ENCODE measurements at places on chromosomes 7 and 10. TPM values are rescaled to one million over a fixed set of nuclear protein-coding genes. Genes with fewer than 3 reads are reported as not detected.

The C10orf53 gene
- total RNA-seq: not detected

The TMEM229A gene
- total RNA-seq: not detected

The FOXP2 gene
- not detected for total RNA-seq

- no peak for DNase-seq
Observed at GRCh38 chr7:42407021-42407710, 170.2 kb upstream of the GLI3 start.

DNA sequence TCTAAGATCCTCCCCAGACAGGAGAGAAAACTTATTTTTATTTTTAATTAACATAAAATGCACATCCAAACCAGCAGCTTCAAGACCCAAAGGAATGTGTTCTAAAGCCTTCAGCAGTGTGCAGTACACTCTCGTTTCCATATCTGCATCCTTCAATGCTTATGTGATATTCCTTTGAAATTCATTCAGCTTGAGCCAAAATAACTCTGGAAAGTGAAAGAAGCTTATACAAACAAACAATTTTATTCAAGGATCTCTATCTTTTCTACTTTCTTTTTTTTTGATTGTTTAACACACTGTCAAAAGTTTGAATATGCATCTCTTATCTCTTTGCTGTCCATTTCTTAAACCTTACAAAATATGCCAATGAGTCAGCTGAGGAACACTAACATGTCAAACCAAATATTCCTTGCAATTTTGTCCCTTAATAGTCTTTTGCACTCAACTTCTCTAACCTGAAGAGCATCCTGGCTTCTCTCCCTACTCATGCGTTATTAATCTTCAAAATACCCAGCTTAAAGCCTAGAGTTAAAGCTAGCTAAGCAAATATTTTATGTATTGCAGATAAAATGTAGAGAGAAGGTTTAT lies 124.3 kb downstream of the THSD7A start:
- DNase-seq: no peak

- no peak for DNase-seq
Observed at GRCh38 chr7:147411096-147411495, 1179.5 kb upstream of the C7orf33 start.

DNA sequence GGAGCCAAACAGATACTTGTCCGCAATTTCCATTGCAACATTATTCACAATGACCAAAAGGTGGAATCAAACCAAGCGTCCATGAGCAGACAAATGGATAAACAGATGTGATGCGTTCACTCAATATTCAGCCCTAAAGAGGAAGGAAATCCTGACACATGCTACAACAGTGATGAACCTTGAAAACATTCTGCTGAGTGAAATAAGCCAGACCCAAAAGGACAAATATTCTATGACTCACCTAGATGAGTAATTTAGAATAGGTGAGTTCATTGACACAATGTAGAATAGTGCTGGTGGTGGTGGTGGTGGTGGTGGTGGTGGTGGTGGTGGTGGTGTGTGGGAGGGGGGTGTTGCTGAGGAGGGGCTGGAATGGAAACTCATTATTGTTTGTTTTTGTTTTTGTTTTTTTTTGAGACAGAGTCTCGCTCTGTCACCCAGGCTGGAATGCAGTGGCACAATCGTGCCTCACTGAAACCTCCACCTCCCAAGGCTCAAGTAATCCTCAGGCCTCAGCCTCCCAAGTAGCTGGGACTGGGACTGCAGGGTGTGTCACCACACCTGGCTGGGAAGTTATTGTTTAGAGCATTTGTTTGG lies 28.6 kb downstream of the SMKR1 start:
- DNase-seq: no peak
